ENCODE measurements at places on chromosomes 2 and 18.

DNA sequence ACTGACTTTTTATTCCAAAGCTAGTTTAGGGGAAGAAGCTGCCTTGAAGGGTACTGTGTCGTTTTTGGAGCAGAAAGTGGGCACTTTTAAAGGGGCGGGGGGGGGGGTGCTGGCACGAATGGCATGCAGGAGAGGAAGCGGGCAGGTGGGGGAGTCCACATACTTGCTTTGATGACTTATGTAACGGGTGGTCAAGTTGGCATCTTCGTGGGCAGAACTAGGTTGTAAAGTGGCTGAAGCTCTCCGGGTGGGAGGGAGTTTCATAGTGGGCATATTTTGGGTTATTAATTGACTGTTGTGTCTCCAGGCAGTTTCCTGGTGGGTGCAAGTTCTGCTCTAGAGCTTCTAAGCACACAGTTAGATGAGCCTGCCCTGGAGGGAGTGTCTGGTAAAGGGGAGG lies 19.9 kb downstream of the PCARE start:
- no peak for DNase-seq

GRCh38 chr2:20424300-20425290 lies 22.3 kb upstream of the RHOB start:
- DNase-seq, result peak; percentile 73

GRCh38 chr18:30957066-30957465 lies 85.5 kb downstream of the DSC3 start:
- peak; percentile 10 for DNase-seq

DNA sequence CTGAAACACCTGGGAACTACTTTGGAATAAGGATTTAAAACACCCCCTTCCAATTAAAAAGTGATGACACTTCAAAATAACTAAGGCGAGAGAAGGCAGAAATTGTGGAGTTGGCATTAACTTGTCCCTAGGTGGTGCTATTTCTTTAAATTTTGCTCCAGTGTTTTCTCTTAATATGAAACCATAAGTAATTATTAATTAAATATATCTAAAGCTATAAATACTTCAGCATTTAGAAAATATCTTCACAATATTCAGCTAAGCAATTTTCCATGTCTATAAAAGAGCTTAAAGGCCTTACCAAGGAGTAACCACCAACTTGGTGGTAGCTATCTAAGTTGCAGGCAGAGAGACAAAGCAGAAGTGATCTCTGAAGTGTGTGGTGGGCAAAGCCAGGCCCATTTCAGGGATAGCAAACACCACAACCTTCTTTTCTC lies 186.8 kb upstream of the PGAP1 start:
- DNase-seq, result no peak

GRCh38 chr2:40403233-40403836 lies 48.6 kb downstream of the SLC8A1 start:
- peak; percentile 87 for DNase-seq

DNA sequence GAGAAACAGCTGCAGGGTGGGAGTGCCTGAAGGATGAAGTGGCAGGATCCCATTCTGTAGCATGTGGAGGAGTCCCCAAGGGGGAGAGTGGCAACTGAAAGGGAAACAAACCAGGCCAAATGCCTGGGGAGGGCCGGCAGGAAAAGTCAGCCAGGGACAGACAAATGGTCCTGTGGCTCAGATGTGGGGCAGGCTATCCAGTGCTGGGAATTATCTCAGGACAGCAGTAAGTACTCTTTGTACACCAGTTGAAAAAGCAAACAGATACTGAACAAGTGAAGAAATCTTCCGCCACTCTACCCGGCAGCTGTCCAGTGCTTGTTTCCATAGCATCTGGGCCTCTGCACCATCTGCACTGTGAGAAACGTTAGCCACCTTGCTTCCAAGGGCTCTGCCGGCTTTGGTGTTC lies 408.9 kb downstream of the LRATD1 start:
- DNase-seq, result no peak

DNA sequence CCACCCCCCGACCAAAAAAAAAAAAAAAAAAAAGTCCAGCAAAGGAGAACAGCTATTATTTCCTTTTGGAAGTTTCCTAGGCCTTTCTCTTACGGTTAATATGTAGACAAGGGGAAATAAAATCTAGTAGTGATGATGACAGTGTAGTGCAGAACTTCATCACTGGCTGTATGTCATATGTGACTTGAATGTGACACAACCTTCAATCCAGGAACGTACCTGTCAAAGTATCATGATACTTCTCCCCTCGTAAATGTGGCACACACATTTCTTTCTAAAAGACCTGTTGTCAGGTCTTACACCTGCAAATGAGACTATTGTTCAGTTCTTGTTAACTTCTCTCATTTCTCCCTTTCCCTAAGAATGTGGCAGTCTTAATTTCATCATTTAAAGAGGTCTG lies 173.5 kb downstream of the PRPF40A start:
- DNase-seq, result no peak

GRCh38 chr18:59929621-59930295 lies 30.0 kb downstream of the PMAIP1 start:
- DNase-seq, result no peak

DNA sequence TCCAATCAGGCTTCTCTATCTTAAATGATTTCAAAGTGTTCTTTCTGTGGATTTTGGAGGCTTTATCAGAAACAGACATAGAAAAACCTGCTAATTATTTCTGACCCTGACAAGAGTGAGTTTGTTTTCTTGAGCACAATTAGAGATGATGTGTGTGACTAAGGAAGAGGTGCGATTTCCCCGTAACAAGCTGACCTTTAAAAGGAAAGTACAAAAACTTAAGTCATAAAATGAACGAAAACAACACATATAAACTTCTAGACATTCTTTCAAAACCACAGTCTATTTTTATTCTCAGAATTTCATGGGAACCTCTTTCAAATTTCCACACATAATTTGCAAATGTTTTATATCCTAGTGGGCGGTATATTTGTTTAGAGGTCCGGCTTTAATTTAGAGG lies 604.8 kb downstream of the CPS1 start:
- DNase-seq, result no peak

DNA sequence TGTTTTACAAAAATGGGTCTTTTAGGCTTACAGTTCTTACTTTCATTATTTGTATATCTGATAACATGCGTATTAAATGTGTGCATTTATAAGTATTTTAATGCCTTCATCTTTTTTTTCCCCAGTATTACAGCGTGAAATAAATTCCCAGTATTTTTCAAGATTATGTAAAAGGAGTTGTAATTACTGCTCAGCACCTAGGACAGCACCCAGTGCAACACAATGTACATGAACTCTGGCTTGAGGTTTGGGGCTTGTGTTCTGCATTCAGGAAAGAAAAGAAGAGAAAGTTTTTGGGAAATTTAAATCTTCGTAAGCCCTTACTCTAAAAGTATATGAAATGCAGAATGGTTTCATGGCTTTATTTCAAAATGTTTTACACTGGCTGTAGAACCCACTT lies 16.7 kb downstream of the ZNF638 start:
- DNase-seq, result no peak

Data from HS-5 (cell line).